ENCODE measurements at places on chromosomes 11 and 22. TPM values are rescaled to one million over a fixed set of nuclear protein-coding genes. Genes with fewer than 3 reads are reported as not detected.

BIRC3 gene
- polyA plus RNA-seq, result 1.5 TPM

RRP8 gene
- 21.6 TPM for polyA plus RNA-seq

DNA sequence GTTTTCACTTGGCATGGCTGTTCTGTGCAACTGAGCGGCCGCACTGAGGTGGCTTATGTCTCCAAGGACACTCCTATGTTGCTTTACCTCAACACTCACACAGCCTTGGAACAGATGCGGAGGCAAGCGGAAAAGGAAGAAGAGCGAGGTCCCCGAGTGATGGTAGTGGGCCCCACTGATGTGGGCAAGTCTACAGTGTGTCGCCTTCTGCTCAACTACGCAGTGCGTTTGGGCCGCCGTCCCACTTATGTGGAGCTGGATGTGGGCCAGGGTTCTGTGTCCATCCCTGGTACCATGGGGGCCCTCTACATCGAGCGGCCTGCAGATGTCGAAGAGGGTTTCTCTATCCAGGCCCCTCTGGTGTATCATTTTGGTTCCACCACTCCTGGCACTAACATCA, 2.1 kb downstream of the CLP1 start:
- DNase-seq, result no peak

- no peak for DNase-seq
These were observed 7.7 kb downstream of the CREB3L1 start for GRCh38 chr11:46285173-46285572.

GRCh38 chr11:128201801-128202200, 385.6 kb downstream of the ETS1 start:
- no peak for DNase-seq
